ENCODE measurements at places on chromosomes 7 and 10. TPM values are rescaled to one million over a fixed set of nuclear protein-coding genes. Genes with fewer than 3 reads are reported as not detected.

The GARIN1A gene
- 1.3 TPM for polyA plus RNA-seq

The ZPBP gene
- polyA plus RNA-seq, result 0.60 TPM

The MMRN2 gene
- 28.2 TPM for polyA plus RNA-seq

The AGR2 gene
- 72.3 TPM for polyA plus RNA-seq

The SRRM3 gene
- 0.14 TPM for polyA plus RNA-seq

The DNAJB9 gene
- polyA plus RNA-seq, result 43.8 TPM

The CDK1 gene
- 94.8 TPM for polyA plus RNA-seq

The SNCG gene
- 9.5 TPM for polyA plus RNA-seq

The IFT22 gene
- polyA plus RNA-seq, result 69.9 TPM

The SPDYE9 gene
- 0.32 TPM for polyA plus RNA-seq

The NDUFB2 gene
- 121 TPM for polyA plus RNA-seq

The PWWP2B gene
- 10.4 TPM for polyA plus RNA-seq

The ZCWPW1 gene
- polyA plus RNA-seq, result 5.9 TPM

The CSTF2T gene
- polyA plus RNA-seq, result 43.5 TPM

The GIMAP5 gene
- 4.1 TPM for polyA plus RNA-seq

The SPOCK2 gene
- 137 TPM for polyA plus RNA-seq

The FOXI2 gene
- 2.5 TPM for polyA plus RNA-seq

The EPHA1 gene
- polyA plus RNA-seq, result 23.5 TPM

The TAS2R3 gene
- polyA plus RNA-seq, result 1.1 TPM

The HSPA12A gene
- polyA plus RNA-seq, result 49.7 TPM

The COL13A1 gene
- 6.9 TPM for polyA plus RNA-seq

The LOXL4 gene
- polyA plus RNA-seq, result 4.7 TPM

The SFRP5 gene
- 0.11 TPM for polyA plus RNA-seq

The ZFAND4 gene
- 15.4 TPM for polyA plus RNA-seq

The CAMK2B gene
- 1.6 TPM for polyA plus RNA-seq

The VWDE gene
- 4.5 TPM for polyA plus RNA-seq

The HOXA1 gene
- polyA plus RNA-seq, result 2.7 TPM

The ZNF467 gene
- polyA plus RNA-seq, result 38.9 TPM

The EGFR gene
- 19.4 TPM for polyA plus RNA-seq

The SYT15 gene
- polyA plus RNA-seq, result 8.3 TPM
